MG63 (cell line): ENCODE measurements at places on chromosomes 3 and 15. TPM values are rescaled to one million over a fixed set of nuclear protein-coding genes. Genes with fewer than 3 reads are reported as not detected.

AMT gene
- total RNA-seq: 1.2 TPM in 1 of 2 replicates, not detected in the other

SI gene
- not detected in 2 replicates for total RNA-seq

ACY1 gene
- total RNA-seq: 17.2 and 46.4 TPM in 2 replicates

PPP1R14D gene
- total RNA-seq: not detected in 2 replicates

SCAANT1 gene
- not detected in 2 replicates for total RNA-seq

FEZF2 gene
- not detected in 2 replicates for total RNA-seq

CD200 gene
- 0.36 TPM in 1 of 2 replicates, not detected in the other for total RNA-seq

NTRK3 gene
- total RNA-seq: 4.0 TPM in 1 of 2 replicates, not detected in the other

PIF1 gene
- total RNA-seq: 8.1 and 8.5 TPM in 2 replicates

TM6SF1 gene
- 1.6 and 1.7 TPM in 2 replicates for total RNA-seq

AZI2 gene
- 28.3 and 51.7 TPM in 2 replicates for total RNA-seq

ZNF385D gene
- 0.44 and 3.9 TPM in 2 replicates for total RNA-seq

IL5RA gene
- total RNA-seq: not detected in 2 replicates

ITGA11 gene
- 41.0 and 63.4 TPM in 2 replicates for total RNA-seq

CASR gene
- not detected in 2 replicates for total RNA-seq

TNNC1 gene
- 0.99 TPM in 1 of 2 replicates, not detected in the other for total RNA-seq

UBA5 gene
- total RNA-seq: 40.5 and 49.2 TPM in 2 replicates

SFMBT1 gene
- 3.4 and 3.5 TPM in 2 replicates for total RNA-seq

C2CD4A gene
- not detected in 2 replicates for total RNA-seq

STAB1 gene
- not detected in 2 replicates for total RNA-seq
